Smooth muscle cell of the umbilical artery (primary cell): ENCODE measurements at places on chromosomes 2 and 18. TPM values are rescaled to one million over a fixed set of nuclear protein-coding genes. Genes with fewer than 3 reads are reported as not detected.

The ETAA1 gene
- 15.4 and 15.8 TPM in 2 replicates for total RNA-seq

The PLGLB2 gene
- 0.30 and 2.1 TPM in 2 replicates for total RNA-seq

The LBX2 gene
- 1.3 and 1.8 TPM in 2 replicates for total RNA-seq

The MFSD6 gene
- total RNA-seq = 6.2 and 8.4 TPM in 2 replicates

The CYP27A1 gene
- 1.4 and 8.0 TPM in 2 replicates for total RNA-seq

The IL1F10 gene
- total RNA-seq = not detected in 2 replicates

The ANO7 gene
- 0.30 and 0.69 TPM in 2 replicates for total RNA-seq

The CNDP2 gene
- 43.7 and 116 TPM in 2 replicates for total RNA-seq
